ENCODE measurements at places on chromosomes 7 and 10. TPM values are rescaled to one million over a fixed set of nuclear protein-coding genes. Genes with fewer than 3 reads are reported as not detected.

The TSPAN12 gene
- 0.69 TPM for total RNA-seq

The FRMD4A gene
- 26.8 TPM for total RNA-seq

The GPR15LG gene
- not detected for total RNA-seq

The CCDC136 gene
- total RNA-seq, result 3.1 TPM
